Cerebellar nuclear complex (tissue), 1 donor: ENCODE measurements at places on chromosomes 7 and 10.

GRCh38 chr10:131032329-131033165 is 279.0 kb downstream of the TCERG1L start:
- DNase-seq: no peak

GRCh38 chr10:104676874-104677273 is 35.8 kb downstream of the SORCS3 start:
- no peak for DNase-seq

DNA sequence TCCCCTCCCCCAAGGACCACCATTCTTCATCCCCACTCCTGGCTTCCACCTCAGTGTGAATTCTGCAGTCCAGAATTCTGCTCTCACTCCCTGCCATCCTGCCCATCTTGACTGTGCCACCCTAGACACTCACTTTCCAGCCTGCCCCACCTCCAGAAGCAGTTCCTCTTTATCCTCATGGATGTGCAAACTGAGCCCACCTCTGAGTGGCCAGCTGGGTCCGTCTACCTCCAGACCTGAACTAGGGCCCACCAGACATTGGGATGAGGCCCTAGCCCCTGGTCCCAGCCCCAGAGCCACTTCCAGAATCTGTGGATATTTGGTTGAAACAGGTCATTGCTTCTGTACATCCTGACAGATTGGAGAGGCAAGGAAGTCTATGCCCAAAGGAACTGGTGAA is 58.5 kb downstream of the GRID1 start:
- DNase-seq: no peak

GRCh38 chr7:153406486-153406872 is 645.7 kb upstream of the DPP6 start:
- no peak for DNase-seq

DNA sequence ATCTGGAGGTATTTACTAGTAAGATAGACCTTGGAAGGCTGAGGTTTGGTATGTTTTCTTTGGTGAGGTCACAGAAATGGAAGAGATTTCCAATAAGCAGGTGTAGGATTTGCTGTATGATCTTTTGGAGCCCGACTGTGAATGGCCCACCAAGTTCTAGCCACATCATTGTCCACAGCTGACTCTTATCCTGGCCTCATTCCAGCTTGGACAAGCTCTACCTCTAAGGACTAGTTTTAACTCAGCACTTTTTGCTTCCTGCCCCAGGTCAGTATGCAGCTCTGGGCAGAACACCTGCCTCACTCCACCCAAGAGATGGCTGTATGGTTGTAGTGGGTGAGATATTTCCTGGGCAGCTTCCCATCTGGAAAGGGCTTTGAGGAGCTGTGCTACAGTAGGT is 6.1 kb upstream of the CPA4 start:
- no peak for DNase-seq

DNA sequence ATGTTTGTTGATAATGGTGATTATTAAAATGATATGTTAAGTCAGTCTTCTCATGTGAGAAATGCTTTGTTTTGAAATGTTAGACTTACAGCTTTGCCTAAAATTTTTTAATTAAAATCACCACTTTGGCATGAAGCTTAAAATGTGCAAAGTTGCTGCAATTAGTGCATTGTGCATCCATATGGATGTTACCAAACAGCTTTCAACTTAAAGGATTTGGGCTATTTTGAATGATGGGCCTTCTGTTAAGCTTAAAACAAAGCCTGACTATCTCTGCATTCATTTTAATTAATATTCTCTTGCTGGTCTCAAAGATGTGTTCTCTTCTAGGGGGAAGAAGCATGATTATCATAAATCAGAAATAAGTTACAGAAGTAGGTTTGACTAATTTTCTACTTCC is 64.6 kb upstream of the FZD1 start:
- DNase-seq: no peak

DNA sequence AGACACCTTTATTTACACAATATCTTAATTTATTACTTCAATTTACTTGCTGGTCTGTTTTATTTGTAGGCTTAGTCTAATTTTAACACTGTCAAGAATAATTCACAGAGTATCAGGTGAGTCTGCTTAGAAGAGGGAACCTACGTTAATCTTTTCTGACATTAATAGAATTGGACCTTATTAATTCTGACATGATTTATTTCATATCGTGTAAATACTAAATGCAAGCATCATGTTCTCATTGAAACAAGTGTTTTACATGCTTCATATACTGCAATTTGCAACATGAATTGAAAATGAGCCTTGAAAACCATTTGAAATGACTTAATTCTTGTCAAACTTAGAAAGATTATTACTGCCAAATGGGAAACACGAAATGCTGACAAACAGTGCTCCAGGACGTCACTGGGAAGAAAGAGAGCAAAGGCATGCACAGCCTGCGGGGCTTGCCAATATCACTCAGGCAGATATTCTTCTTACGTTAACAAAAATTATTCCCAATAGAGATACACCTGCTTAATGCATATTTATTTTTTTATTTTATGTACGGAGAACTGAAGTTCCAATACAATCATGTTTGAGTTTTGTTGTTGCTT is 282.0 kb upstream of the AKR1E2 start:
- no peak for DNase-seq

DNA sequence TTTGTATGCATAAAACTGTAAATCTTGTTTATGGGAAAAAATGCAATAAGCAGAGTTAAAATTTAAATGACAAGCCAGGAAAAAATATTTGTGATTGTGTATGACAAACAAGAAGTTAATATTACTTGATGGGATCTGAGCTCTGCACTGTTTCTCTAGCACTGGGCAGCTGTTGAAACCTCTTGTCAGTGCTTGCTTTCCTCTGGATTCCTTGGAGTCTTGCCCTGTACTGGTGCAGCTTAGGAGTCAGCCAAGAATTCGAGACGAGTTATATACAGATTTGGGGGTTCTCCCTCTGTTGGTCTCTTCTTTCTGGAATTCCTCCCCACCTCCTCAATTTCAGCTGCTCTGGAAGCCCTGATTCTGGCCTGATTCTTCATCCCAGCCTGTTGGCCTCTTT is 24.3 kb upstream of the OPN4 start:
- DNase-seq: no peak
